ENCODE measurements at places on chromosomes 7 and 10.

GRCh38 chr7:137703291-137704010 is 143.3 kb downstream of the DGKI start:
- DNase-seq, result no peak

GRCh38 chr10:97408496-97408992 is 7.4 kb upstream of the RRP12 start:
- DNase-seq, result no peak

GRCh38 chr10:81136261-81136660 is 598.6 kb downstream of the SH2D4B start:
- DNase-seq, result no peak

DNA sequence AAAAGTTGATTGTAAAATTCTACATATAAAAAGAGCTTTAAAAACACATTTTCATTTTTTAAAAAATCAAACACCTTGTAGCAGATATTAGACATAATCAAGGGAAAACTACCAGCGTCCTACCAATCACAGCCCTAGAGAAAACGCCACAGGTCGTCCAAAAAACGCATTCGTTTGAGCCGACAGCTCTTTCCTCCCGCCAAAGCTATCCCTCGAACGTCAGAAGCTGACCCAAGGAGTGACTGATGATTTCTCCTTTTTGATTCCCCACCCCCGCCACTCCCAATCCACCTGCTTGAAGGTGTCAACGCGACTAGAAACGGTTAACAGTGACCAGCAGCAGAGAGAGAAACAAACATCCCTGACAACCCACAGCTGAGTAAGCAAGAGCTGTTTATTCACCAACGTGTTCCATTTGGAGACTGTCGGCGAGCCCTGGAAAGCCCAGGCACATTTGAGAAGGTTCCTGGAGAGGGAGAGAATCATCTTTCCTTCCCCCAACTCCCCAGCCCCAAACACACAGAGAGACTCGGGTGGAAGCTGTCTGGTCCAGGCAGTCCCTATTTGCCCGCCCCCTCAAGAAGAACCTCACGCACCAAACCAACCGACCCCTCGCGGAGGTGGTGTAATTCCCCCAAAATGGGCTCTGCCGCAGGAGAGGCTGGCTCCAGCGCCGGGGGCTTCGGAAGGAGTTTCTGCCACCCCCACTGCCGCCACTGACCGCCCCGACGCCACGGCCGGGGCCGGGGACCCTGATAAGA is 622 bp downstream of the CPEB3 start:
- DNase-seq, result peak; percentile 73

- no peak for DNase-seq
Observed at GRCh38 chr7:26083113-26083512, 68.9 kb upstream of the NFE2L3 start.

- no peak for DNase-seq
Observed at GRCh38 chr7:39153647-39154046, 175.9 kb downstream of the POU6F2 start.

Data from NCI-H2081 (cell line).